ENCODE measurements at places on chromosomes 4 and X.

DNA sequence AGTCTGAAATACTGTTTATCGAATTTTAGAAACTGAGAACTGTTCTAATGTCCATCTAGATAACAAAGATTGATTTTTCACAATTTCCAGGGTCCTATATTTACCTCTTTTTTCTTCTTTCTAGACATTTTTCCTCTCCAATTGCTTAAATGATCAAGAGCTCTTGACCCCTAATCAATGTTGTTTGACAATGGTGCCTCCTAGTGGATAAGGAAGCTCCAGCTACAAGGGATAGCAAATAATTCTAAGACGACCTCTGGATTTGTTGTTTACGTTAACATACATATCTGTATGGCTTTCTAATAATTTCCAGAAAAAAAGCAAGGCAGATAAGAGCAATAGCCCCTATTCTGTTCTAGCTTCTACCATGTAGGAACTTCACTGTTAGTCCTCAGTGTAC lies 35.8 kb downstream of the GPR82 start:
- no peak for DNase-seq

DNA sequence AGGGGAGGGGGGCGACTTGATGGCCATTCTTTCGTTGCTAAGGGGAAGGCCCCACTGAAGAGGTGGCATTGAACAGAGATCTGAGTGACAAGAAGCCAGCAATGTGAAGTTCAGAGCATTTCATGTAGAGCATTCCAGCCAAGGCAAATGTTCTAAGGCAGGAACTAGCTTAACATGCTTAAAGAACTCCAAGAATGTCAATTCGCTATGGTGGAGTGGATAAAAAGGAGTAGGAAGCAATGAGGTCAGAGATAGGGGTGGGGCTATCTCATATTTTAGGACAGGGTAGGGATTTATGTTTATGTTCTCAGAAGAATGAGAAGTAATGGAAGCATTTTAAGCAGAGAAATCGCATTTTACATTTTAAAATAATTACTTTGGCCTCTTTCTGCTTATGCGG lies 130.9 kb downstream of the TTC29 start:
- DNase-seq = no peak

GRCh38 chr4:158146736-158147135 lies 26.1 kb downstream of the GASK1B start:
- no peak for DNase-seq

GRCh38 chrX:9797384-9798360 lies 11.4 kb downstream of the SHROOM2 start:
- no peak for DNase-seq

GRCh38 chrX:104469771-104470170 lies 96.2 kb upstream of the IL1RAPL2 start:
- no peak for DNase-seq

DNA sequence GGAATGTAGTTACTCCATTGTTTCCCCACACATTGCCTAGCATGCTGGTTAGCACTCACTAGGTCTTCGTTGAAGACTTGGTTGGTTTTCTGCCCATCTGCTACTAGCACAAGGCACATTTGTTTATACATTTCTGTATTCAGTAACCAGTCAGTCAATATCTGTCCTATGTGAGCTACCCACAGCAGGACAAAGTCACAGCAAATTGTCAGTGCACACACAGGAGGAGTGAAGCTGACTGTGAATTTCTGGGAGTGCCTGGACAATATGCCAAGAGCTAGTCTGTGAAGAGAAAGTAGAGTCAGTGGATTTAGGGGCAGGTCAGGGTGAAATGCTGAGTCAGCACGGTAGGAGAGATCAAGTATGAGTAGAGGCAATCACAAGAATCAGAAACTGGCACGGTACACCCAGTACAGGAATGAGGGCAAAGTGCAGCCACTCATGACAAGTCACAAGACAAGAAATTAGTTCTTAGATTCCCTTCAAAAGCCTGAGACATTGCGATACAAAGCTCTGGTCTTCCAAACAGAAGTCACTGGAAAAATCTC lies 1049.8 kb upstream of the POU3F4 start:
- DNase-seq = no peak

DNA sequence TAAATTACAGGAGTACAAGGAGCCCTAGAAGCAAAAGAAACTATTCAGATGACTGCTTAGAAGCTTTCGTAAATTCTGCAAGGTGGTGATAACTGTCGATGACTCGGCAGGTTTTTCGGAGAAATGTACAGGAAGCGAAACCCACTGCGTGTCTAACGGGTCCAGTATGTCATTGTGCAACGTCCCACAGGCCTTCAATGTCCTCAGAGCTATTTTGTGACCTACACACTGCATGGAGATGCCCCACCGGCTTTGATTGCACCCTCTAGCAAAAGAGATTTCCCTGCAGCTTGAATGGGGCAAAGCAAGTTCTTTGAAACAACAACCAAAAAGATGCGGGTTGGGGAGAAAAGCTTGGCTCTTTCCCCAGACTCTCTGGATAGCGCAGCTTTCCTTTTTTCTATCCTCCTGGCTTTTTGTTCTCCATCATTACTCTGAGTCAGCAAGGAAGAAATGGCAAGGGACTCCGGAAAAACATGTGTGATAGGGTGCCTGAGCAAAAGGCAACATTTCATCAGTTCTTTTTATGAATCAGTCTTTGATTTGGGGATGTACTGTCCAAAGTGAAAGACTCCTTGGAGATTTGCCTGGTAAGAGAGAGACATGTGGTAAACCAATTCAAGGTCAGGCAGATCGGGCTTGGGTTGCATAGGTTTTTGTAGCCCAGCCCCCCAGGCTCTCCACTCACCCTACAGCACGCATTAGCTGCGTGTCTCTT lies 112.0 kb upstream of the TBL1X start:
- no peak for DNase-seq

- no peak for DNase-seq
Measured at GRCh38 chr4:181874602-181875001, 368.6 kb upstream of the TENM3 start.

DNA sequence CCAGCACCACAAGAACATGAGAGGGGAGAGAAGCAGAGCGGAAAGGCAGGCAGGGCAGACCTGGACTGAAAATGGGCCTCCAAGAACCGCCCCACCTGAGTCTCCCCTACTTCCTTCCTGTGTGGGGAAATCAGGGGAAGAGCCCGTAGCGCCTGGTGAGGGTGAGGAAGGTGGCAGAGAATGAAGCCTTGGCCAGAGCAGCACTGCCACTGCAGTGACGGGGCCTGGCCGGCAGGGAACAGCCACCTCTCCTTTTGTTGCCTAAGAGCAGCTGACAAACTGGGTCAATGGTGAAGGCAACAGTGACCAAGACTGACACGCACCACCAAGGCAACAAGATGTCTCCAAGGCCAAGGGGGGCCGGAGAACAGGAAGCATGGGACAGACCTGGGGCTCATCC lies 58.4 kb upstream of the CBR4 start:
- no peak for DNase-seq

DNA sequence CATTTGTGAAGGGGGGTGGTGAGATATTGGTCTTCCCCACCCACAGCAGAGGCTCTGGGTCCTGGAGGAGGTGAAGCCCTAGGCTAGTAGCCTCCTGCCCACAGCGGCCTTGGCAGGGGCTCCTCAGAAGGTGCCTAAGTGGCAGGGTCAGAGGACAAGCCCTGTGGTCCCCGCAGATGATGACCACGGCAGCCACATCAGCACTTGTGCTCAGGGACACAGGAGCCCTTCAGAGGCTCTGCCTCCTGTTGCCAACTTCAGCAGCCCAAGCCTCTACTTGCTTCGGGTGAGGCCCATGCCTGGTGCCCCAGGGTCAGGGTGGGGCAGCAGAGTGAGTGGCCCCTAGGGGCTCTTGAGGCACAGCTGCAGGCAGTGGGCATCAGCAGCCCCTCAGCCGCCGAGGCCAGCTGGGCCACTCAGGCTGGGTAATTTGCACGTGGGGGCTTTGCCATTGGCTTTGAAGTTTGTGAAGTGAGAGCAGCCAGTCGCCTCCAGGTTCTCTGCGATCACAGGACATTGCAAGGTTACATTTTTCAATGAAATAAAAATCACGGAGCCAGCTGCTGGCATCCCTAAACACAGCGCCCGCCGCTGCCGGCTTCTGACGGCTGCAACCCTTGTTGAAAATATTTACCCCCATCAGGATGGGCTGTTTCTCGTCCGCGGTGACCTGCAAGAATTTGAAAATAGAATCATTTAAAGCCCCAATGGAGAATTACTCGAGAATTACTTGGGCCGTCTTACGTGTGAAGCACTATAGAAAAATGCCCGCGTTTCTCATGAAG lies 108.5 kb downstream of the HMX1 start:
- DNase-seq = no peak

- no peak for DNase-seq
Measured at GRCh38 chr4:168710353-168710946, 213.6 kb downstream of the PALLD start.

GRCh38 chr4:142959173-142959572 lies 113.1 kb upstream of the INPP4B start:
- no peak for DNase-seq

Measured in activated CD8-positive, alpha-beta memory T cell treated with anti-CD3 and anti-CD28 coated beads for 1 hour (primary cell).